H54 (cell line): ENCODE measurements at places on chromosomes 12 and 14.

DNA sequence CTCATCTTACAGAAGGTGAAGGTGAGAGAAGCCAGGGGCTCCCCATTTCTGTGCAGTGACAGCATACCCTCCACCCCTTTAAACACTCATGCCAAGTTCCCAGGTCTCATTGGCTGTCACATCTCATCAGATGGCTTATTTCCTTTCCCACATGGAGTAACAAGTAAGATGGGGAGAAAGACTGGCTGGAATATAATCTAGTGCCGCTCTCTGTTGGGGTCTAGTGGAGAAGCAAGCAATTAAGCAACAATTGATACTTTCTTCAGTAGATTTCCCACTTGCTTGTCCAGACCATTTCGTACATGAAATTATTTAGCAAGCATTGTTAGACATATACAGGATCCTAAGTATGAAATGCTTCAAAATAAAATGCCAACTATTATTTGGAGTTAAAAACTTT is 92.2 kb downstream of the SLC5A8 start:
- DNase-seq = no peak

GRCh38 chr12:123120452-123121166 is 30.3 kb downstream of the PITPNM2 start:
- DNase-seq = no peak

DNA sequence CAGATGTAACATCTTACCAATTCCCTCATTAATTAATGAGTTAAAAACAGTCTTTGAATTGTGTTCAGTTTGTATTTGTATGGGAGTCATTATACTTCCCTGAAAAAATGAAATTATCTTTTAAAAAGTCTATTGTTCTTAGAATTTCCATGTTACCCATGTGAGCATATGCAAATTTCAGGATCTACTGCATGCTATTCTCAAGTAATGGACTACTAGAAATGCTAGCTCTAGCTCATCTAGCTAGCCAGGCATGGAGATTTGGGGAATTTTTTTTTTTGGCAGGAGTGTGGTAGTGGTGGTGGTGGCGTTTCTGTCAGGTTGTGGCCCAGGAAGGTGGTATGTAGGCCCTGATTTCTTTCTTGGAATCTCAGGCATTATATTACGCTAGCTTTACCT is 218.4 kb downstream of the AEBP2 start:
- DNase-seq = no peak

DNA sequence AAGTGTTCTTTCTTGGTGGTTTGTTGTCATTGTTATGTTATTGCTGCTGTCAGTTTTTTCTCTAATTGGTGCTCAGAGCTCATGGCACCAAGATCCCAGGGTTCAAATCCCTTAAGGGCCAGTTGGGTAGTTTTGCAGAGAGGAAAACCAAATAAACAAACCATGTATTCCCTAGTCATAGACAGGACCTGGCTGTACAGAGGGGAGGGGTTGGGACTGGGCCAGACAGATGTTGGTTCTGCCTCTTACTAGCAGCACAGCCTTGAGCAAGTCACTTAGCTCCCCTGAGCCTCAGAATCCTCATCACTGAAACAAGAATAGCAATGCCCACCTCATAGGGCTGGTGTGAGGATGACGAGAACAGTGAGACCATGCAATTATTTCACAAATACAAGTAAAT is 53.4 kb downstream of the LTBP2 start:
- no peak for DNase-seq

DNA sequence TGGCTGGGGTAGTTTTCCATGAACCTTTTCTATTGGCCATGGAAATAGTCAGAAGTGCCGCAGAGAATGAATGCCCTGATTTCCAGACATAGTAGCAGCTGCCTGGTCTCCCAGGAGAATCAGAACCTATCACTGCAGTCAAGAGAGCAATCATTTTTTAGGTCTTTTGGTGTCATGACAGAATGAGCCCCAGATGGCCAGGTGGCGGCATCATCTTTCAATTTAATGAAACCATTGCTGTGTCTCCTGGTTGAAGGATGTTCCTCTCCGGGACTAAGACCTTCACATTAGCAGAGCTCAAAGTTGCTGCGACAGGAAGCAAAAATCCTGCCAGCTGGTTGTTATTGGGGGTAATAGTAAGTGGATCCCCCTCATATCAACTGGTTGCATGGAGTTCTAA is 18.8 kb downstream of the TNFAIP2 start:
- DNase-seq = no peak

DNA sequence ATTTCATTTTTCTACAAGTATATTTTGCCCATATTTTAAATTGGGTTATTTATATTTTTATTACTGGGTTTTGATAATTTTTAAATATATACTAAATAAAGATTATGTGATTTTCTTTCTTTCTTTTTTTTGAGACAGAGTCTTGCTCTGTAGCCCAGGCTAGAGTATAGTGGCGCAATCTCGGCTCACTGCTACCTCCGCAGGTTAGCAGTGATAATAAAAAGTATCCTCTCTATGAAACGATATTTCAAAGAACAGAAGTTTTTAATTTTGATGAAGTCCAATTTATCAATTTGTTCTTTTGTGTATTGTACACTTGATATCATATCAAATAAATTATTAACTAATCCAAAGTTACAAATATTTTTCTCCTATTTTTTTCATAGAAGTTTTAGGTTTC is 47.2 kb upstream of the LDHB start:
- DNase-seq = no peak
